Thyroid gland (tissue), 4 donors: ENCODE measurements at places on chromosomes 2 and 18.

DNA sequence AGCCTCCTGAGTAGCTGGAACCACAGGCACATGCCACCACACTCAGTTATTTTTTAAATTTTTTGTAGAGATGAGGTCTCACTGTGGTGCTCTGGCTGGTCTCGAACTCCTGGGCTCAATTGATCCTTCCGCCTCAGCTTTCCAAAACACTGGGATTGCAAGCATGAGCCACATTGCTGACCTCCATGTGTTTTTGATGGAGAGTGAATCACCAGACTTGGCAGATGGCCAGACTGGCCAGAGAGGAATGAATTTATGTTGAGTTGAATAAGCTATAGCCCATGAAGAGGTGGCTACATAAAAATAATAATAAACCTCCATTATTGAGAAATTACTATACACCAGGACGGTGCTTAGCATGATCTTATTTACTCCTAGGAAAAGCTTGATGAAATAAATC, 91.5 kb downstream of the MREG start:
- no peak for DNase-seq

- no peak for DNase-seq
Observed at GRCh38 chr2:144376926-144377325, 143.0 kb downstream of the ZEB2 start.

DNA sequence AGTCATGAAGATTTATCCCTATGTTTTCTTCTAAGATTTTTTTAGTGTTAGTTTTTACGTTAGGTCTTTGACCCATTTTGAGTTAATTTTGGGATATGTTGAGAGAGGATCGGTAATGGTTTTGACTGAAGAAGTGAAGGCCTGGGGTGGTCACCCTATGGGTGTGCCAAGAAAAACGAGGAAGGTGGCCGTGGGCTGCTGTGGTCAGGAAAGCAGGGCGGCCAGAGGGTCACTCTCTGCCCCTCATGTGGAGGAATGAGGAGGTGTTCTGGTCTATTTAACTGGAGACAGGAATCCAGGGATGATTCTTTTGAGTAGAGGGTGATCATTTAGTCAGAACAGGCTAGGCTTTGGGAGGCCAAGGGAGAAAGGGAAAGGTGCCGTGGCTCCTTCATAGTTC, 50.7 kb downstream of the MYO7B start:
- no peak for DNase-seq

DNA sequence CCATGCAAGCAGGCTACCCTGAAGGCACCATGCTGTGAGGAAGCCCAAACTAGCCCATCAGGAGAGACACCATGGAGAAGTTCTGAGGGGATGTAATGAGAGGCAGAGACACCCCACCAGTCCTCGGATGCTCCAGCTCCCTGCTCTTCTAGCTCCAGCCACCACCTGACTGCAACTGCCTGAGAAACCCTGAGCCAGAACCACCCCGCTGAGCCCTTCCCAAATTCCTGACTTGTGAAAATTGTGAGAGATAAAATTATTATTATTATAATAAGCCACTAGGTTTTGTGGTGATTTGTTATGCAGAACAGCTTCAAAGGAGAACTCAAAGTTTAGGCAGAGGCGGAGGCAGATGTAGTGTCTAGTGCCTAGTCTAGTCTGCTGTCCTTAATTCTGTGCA, 67.1 kb upstream of the HK2 start:
- no peak for DNase-seq

- DNase-seq = no peak
Observed at GRCh38 chr18:47737956-47738355, 192.5 kb downstream of the SMAD2 start.

DNA sequence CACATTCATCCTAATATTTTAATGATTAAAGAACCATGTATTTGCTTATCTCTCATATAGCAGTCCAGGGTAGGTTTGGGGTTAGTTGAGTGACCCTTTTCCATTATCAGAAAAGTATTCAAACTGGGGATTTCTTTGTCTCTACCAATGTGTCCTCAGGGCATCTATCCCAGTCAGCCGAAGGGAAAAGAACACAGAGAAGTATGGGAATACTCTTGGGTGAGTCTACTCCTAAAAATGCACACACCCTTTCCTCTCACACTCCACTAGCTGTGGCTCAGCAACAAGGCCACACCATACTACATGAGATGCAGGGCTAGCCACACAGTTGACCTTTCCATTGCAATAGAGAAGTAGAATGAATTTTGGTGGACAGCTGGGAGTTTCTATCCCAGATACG, 114.3 kb downstream of the NXPH2 start:
- no peak for DNase-seq

GRCh38 chr2:173217116-173217840, 137.4 kb upstream of the CDCA7 start:
- peak; percentile 40 for DNase-seq

GRCh38 chr2:179272406-179273192, 8.0 kb upstream of the SESTD1 start:
- DNase-seq = no peak

DNA sequence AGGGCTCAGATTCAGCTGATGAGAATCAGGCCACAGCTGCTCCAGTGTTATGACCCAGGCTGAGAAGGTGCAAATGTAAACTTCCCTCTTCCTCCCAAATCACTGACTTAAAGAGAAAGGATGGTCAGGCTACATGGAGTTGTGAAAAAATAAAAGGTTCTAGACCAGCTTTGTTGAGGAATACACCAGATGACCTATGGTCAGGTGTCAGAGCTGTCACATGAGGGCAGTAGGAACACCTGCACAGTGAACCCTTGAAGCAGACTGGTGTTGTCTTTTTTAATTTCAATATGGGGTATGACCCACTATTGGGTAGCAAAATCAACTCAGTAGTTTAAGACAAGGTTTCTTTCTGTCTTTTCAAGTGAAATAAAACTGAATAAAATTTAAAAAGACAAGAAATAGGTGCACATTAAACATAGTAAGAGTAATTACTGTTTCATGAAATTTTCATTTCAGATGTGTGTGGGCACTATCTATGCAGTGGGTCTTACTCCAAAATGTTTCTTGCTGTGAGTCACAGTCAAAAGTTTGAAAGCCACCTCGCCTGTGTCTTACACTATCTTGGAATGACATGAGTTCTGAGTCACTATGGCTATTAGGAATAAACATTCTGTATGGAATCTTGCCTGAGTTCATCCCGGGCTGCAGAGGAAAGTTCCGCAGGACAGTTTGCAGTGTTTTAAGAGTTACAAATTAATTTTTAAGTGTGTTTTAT, 83.6 kb downstream of the ACVR1 start:
- no peak for DNase-seq
